ENCODE measurements at places on chromosomes 3 and 15. TPM values are rescaled to one million over a fixed set of nuclear protein-coding genes. Genes with fewer than 3 reads are reported as not detected.
A peak's percentile ranks its signal among the peaks of the same experiment; 100 is the strongest.

Gene ATG3
- total RNA-seq: 76.9 TPM

Gene FAM81A
- 1.6 TPM for total RNA-seq

GRCh38 chr3:12841970-12842328 is 584 bp upstream of the RPL32 start:
- H3K27ac ChIP-seq: peak overlapping the region; percentile 99
- peaks cover 36% of the 10 kb centered on the region for H3K4me1 ChIP-seq
- peaks cover 44% of the 10 kb centered on the region for H3K36me3 ChIP-seq
- no peak for DNase-seq
- peak overlapping the region; percentile 94 for H3K4me3 ChIP-seq

DNA sequence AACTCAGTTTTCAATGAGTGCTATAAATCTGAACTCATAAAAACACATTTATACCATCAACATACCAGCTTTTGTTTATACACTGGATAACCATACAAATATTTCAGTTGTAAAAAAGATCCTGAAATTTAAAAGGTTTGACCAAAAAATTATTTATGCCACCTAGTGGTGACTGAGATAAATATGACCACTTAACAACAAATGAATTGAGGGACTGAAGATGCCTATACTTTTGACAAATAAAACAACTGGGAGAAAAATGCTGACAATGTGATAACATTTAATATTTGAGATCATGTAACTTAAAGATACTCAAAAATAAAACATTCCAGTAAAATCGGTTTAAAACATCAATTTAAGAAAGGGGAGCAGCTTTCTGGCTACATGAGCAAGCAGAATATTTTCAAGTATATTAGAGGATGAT is 30.4 kb downstream of the ATG3 start:
- peaks cover 12% of the 10 kb centered on the region for H3K36me3 ChIP-seq
- no peak overlapping the region for H3K27ac ChIP-seq
- H3K4me1 ChIP-seq: peaks cover 7% of the 10 kb centered on the region
- DNase-seq: no peak

- H3K4me3 ChIP-seq: no peak overlapping the region
- H3K27ac ChIP-seq: no peak overlapping the region
- no peaks in the 10 kb centered on the region for H3K36me3 ChIP-seq
- peaks cover 3% of the 10 kb centered on the region for H3K27me3 ChIP-seq
Measured at GRCh38 chr15:40245666-40246450, 7.0 kb downstream of the PAK6 start.

Gene MED12L
- total RNA-seq: 1.6 TPM

DNA sequence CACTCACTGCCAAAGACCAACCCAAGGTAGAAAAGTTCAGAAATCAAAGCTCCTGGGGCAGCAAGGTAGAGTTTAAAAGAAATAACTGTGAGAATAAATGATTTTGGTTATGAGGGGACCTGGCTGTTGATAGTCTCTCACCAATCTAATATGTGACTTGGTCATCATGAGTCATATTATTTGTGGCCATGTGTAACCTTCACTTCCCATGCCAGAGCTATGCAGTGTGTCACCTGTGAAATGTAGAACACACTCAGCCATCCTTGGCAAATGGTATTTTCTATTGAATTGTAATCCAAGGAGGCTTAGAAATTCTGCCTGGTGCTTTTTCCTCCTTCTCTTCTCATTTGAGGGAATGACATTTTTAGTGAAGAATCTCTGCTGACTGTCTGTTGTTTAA is 184.2 kb upstream of the STAC start:
- no peak for DNase-seq
- H3K27me3 ChIP-seq: no peaks in the 10 kb centered on the region
- H3K4me1 ChIP-seq: no peaks in the 10 kb centered on the region
- H3K27ac ChIP-seq: no peak overlapping the region

- no peaks in the 10 kb centered on the region for H3K4me1 ChIP-seq
- no peak for DNase-seq
- H3K4me3 ChIP-seq: no peak overlapping the region
- H3K27me3 ChIP-seq: no peaks in the 10 kb centered on the region
Measured at GRCh38 chr3:26091626-26092025, 301.7 kb downstream of the OXSM start.

DNA sequence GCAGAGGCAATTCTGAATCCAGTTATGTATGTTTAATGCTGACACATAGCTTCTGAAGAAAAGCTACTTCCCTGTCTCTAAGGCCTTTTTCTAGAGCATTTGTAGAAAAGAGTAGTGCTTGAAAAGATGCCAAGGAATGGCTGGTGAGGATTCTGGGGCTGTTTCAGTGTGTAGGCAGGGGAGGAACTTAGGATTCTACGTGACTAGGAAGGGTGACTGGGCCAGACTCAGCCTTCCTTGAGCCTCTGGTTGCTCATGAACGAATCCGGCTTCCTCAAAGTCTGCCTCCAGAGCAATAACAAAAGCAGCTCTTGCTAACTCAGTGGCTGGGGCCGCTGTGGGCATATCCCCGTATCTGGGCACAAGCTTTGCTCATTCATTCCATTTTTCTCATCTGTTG is 104.8 kb upstream of the WNT5A start:
- H3K27me3 ChIP-seq: no peaks in the 10 kb centered on the region
- H3K27ac ChIP-seq: no peak overlapping the region
- no peak for DNase-seq
- no peaks in the 10 kb centered on the region for H3K36me3 ChIP-seq
- H3K4me1 ChIP-seq: no peaks in the 10 kb centered on the region

DNA sequence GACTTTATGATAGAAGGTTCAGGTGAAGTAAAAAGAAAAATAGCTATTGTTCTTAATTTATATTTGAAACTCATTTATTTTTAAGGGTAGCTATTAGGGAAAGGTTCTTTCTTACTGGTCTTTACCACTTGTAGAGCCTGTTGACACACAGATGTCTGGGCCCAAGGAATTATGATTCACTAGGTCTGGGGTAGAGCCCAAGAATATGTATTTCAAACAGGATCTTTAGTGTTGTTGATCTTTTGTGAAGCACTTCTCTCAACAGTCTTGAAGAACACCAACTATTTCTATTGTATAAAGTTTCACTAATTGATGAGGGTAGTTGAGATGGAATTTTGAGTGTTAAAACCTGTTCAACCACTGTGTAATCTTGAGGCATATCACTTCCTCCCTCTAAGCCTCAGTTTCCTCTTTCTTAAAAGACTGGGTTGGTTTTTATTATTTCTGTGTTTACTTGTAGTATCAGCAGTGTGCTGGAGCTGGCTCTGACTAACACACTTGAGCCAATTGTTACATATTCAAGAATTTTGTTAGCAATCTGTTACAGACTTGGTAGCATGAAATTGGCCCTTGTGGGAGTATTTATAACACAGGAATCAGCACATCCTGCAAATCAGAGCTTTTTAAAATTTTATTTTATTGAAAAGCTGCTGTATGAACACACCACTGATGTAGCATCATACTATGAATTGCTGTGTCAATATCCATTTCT is 155.9 kb downstream of the RBMS3 start:
- no peak overlapping the region for H3K4me3 ChIP-seq
- DNase-seq: no peak
- no peaks in the 10 kb centered on the region for H3K36me3 ChIP-seq
- H3K27me3 ChIP-seq: peaks cover 16% of the 10 kb centered on the region
- no peak overlapping the region for H3K27ac ChIP-seq

DNA sequence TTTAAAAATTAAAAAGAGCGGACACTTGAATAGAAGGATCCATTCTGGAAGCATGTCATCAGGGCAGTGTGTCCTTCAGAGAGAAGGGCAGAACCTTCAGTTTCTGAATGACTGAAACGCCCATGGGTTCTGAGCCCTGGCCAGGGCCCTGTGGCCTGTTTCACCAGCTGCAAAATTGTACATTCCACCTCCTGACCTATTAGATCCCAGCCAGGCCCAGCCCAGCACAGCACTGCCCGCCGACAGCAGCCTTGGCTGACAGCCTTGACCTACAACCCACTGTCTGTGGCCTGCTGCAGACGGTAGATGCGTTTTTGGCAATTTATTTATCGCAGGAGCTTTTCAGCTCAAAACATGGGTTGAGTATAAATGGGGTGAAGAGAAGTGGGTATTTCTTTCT is 5.9 kb upstream of the POLG start:
- H3K27ac ChIP-seq: no peak overlapping the region
- no peak overlapping the region for H3K4me3 ChIP-seq
- H3K27me3 ChIP-seq: no peaks in the 10 kb centered on the region
- no peak for DNase-seq
- peaks cover 13% of the 10 kb centered on the region for H3K4me1 ChIP-seq

GRCh38 chr3:5059782-5060181 is 62.3 kb upstream of the ARL8B start:
- peaks cover 12% of the 10 kb centered on the region for H3K4me1 ChIP-seq
- no peak overlapping the region for H3K27ac ChIP-seq
- no peak overlapping the region for H3K4me3 ChIP-seq

Gene ZNF385D
- total RNA-seq: not detected

GRCh38 chr3:127590282-127590592 is 296 bp downstream of the TPRA1 start:
- peaks cover 34% of the 10 kb centered on the region for H3K4me1 ChIP-seq
- H3K27me3 ChIP-seq: no peaks in the 10 kb centered on the region
- H3K4me3 ChIP-seq: peak overlapping the region; percentile 92

Gene CSK
- 310 TPM for total RNA-seq

DNA sequence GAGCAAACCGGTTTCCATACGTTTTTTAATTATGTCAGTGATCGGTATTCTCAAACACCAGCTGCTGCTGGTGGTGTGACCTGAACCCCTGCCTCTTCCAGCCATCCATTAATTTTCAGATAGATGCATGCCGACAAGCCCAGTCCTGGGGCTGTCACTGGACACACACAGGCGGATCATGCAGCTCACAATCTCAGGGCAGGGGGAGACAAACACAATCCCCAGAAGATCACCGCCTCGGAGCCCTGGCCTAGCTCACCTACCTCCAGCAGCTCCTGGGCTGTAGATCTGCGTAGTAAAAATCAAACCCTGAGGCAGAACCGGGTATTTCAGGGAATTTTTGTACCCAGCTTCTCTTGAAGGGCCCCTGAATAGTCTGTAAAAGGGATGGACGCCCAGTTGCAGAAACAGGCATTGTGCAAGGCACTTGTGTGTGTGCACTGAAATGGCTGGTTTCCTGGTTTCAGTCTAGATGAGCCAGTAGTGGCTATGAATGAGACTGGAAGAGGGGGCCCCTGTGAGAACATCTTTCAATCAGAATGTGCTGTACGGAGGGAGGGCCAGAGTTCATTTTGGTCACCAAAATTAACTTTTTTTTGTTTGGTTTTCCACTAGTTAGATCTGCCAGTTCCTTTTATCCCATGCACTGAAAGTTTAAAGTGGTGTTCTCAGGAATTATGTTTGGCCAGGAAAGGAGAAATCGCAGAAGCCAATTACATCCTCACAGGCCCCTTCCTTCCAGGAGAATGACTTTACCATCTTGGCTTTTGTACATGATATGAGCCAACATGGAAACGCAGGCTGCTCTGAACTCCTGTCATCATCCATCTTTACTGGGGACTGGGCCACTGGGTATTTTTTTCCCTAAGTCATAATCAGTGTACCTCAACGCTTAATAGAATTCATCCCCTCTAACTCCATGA is 55.0 kb upstream of the RPL32 start:
- H3K36me3 ChIP-seq: no peaks in the 10 kb centered on the region
- H3K27ac ChIP-seq: no peak overlapping the region
- H3K27me3 ChIP-seq: peaks cover 3% of the 10 kb centered on the region
- H3K4me3 ChIP-seq: no peak overlapping the region
- peaks cover 7% of the 10 kb centered on the region for H3K4me1 ChIP-seq

Gene CAMKV
- total RNA-seq: 1.7 TPM

Gene C3orf80
- not detected for total RNA-seq

GRCh38 chr15:59492389-59493377 is 54.7 kb downstream of the FAM81A start:
- no peaks in the 10 kb centered on the region for H3K36me3 ChIP-seq
- H3K27me3 ChIP-seq: no peaks in the 10 kb centered on the region
- H3K4me3 ChIP-seq: no peak overlapping the region
- peaks cover 2% of the 10 kb centered on the region for H3K4me1 ChIP-seq
- no peak overlapping the region for H3K27ac ChIP-seq

DNA sequence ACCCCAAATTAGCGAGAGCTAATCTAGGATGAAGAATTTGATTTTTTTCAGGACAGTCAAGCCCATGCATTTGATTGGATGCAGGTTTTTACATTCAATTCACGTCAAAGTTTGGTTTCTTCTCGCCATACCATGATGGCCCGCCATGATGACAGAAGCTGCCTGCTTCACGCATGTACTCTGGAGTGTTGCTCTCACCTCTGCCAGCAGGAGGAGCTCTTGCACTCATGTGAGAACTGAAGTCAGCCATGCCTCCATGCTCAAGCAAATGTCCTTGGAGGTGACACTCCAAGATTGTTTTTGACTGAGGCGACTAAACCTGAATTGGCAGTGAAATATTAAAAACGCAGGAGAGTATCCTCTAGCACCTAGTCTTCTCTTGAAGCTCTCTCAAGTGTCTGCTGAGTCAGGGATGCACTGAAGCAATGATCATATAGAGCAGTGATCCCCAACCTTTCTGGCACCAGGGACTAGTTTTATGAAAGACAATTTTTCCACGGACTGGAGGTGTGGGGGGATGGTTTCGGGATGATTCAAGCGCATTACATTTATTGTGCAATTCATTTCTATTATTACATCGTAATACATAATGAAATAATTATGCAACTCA is 120.9 kb downstream of the SAMMSON start:
- H3K4me1 ChIP-seq: peaks cover 7% of the 10 kb centered on the region
- peaks cover 12% of the 10 kb centered on the region for H3K27me3 ChIP-seq
- H3K36me3 ChIP-seq: no peaks in the 10 kb centered on the region
- peak; percentile 54 for DNase-seq

GRCh38 chr3:119930286-119930685 is 148.4 kb downstream of the NR1I2 start:
- no peak for DNase-seq
- H3K36me3 ChIP-seq: peaks cover 9% of the 10 kb centered on the region
- H3K27me3 ChIP-seq: no peaks in the 10 kb centered on the region
- no peak overlapping the region for H3K27ac ChIP-seq
- no peak overlapping the region for H3K4me3 ChIP-seq

- no peaks in the 10 kb centered on the region for H3K36me3 ChIP-seq
- H3K4me3 ChIP-seq: no peak overlapping the region
- H3K27me3 ChIP-seq: no peaks in the 10 kb centered on the region
- H3K4me1 ChIP-seq: no peaks in the 10 kb centered on the region
Measured at GRCh38 chr3:135197246-135197645, 402.2 kb downstream of the EPHB1 start.

- peak overlapping the region; percentile 59 for H3K4me3 ChIP-seq
- H3K27ac ChIP-seq: peak overlapping the region; percentile 86
- H3K27me3 ChIP-seq: no peaks in the 10 kb centered on the region
Measured at GRCh38 chr3:71372911-71373637, 210.5 kb downstream of the FOXP1 start.

Data from activated naive CD8-positive, alpha-beta T cell treated with anti-CD3 and anti-CD28 coated beads for 36 hours (primary cell).